ENCODE measurements at places on chromosomes 11 and 22.

DNA sequence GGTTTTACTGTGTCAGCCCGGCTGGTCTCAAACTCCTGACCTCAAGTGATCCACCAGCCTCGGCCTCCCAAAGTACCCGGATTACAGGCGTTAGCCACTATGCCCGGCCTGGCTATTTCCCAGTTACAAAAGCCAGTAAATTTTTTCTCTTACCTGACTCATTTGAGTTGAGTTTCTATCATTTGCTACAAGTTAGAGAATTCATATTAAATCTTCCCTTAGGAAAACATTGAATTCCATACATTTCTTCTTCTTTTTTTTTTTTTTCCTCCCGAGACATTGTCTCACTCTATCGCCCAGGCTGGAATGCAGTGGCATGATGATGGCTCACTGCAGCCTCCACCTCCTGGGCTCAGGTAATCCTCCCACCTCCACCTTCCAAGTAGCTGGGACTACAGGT, 26.0 kb downstream of the CHEK2 start:
- DNase-seq = no peak

GRCh38 chr22:43090130-43090789, 1.1 kb upstream of the TTLL1 start:
- DNase-seq = peak; percentile 72

- DNase-seq = no peak
Measured at GRCh38 chr11:63212742-63213141, 30.7 kb downstream of the SLC22A25 start.

DNA sequence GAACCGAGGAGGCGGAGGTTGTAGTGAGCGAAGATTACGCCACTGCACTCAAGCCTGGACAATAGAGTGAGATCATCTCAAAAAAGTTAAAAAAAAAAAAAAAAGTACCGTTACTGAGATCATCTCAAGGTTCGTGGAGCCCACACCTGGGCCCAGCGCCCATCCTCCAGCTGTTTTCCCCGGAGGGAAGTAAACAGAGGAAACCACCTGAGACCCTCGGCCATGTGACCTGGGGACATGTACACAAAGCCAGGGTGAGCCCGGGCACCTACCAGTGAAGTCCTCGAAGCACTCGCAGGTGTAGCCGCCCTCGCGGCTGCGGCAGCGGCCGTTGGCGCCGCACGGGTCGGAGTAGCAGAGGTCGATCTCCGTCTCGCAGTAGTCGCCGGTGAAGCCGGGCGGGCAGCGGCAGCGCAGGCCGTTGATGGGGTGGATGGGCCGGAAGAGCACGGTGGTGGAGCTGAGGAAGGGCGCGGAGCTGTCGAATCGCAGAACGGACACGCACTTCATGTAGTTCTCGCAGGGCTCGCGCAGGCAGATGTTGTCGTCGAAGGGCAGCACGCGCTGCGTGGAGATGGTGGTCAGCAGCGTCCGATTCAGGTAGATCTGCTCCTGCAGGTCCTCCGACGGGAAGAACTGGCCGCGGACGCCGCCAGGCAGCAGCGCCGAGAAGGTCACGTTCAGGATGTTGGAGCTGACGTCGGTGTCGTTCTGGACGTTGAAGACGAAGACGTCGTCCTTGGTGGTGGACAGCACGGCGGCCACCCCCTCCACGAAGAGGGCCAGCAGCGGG, 73.8 kb downstream of the CELSR1 start:
- DNase-seq = no peak

DNA sequence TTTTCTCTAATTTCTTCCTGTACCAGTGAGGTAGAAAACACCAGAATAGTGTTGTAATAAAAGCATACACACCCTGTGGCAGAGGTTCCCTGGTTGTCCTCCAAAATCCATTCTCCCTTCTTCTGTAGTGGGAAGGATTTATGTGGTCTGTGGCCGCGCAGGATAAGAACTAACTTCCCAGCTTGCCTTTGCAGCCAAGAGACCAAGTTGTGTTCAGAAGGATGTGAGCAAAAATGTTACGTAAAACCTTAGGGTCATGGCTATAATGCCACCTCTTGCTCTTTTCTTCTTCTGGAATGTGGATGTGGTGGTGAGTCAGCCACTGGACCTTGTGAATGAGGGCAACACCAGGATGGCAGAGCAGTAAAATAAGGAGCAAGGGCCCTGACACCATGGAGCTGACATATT, 28.4 kb downstream of the CCDC90B start:
- DNase-seq = no peak

- DNase-seq = no peak
Measured at GRCh38 chr11:83175815-83176214, 17.7 kb upstream of the ANKRD42 start.
